Fibroblast of gingiva (primary cell): ENCODE measurements at places on chromosomes 12 and 14.

GRCh38 chr12:121534495-121535148 lies 46.2 kb downstream of the KDM2B start:
- no peak for DNase-seq

GRCh38 chr14:81337073-81337472 lies 63.1 kb downstream of the STON2 start:
- no peak for DNase-seq

GRCh38 chr12:25320123-25321006 lies 69.6 kb upstream of the KRAS start:
- DNase-seq = no peak

- no peak for DNase-seq
Measured at GRCh38 chr14:99330316-99331240, 58.6 kb upstream of the BCL11B start.

- DNase-seq = peak; percentile 44
Measured at GRCh38 chr14:59126714-59127436, 61.6 kb upstream of the DAAM1 start.

- DNase-seq = no peak
Measured at GRCh38 chr14:35727764-35728163, 81.3 kb downstream of the RALGAPA1 start.

- peak; percentile 53 for DNase-seq
Measured at GRCh38 chr12:51590347-51591015, 552 bp upstream of the SCN8A start.

GRCh38 chr12:8453021-8453513 lies 2.7 kb upstream of the CLEC6A start:
- DNase-seq = no peak

GRCh38 chr12:17076028-17076744 lies 470.2 kb upstream of the LMO3 start:
- DNase-seq = no peak

- no peak for DNase-seq
Measured at GRCh38 chr12:126139355-126139754, 1074.1 kb downstream of the AACS start.
